Posterior cingulate gyrus (tissue), 11 donors: ENCODE measurements at places on chromosomes 5 and 9.

DNA sequence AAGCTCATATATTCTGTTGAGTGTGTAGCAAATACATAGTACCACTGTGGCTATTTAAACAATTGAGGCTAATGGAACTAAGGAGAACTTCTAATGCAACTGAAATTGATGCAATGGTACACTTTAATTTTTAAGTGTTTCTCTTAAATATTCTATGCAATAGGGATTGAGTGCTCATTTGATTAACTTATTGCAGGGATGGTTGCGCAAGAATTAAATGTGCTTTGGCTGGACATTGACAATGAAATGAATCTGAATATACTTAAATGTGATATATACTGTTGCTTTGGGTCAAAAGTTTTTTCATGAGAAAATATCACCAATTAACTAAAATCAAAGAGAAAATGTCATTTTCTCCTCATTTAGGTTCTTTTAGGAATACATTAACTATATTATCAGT lies 227.1 kb downstream of the ARL15 start:
- no peak for DNase-seq

DNA sequence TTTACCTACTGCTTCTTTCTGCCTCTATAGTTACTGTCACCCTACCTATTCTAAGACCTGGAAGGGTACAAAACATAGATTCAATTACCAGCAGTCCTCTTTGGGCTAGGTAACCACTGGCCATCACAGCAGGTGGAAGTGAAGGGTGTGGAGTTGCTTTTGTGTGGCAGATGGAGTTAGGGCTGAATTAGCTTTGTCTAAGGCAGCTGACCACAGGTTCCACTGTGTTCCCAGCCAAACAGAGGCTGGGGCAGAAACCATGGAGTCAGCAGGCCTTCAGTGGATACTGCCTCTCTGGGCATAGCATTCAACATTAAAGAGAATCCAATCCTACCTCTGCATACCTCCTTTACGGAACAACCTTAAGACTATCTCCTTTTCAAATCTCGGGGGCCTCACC lies 254.2 kb downstream of the RFX3 start:
- DNase-seq: no peak

- DNase-seq: no peak
Measured at GRCh38 chr9:131056781-131057506, 39.4 kb upstream of the AIF1L start.

DNA sequence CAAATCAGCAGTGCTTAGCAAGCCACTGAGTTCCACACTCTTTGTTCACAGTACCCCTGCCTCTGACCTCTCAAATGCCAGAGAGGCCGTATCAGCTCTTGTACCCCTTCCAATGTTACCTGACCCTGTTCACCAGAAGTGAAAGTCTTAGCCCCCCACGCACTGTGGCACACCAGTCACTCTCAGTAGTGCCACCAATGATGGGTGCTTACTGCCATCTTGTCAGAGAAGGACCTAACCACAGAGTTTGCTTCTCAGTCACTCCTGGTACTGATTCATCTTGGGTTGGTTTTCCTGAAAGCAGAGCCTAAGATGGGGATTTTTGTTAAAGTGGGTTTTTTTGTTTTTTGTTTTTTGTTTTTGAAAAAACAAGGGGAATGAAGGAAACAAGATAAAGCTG lies 28.8 kb upstream of the PANK3 start:
- no peak for DNase-seq

- no peak for DNase-seq
Measured at GRCh38 chr5:59189472-59190244, 606.8 kb downstream of the RAB3C start.

DNA sequence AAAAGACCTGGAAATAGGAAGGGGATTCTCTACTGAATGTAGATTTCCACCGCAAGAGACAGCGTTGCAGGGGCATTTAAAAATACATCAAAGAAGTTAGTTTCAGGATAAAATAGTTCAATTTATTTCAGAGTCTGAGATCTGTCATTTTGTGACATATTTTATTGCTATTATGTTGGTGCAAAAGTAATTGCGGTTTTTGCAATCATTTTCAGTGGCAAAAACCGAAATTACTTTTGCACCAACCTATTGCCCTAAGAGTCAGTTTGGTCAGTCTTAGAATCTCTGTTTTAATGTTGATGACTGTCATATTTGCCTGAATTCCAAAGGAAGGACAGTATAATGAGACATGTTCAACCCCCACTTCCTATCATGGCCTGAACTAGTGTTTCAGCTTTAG lies 219.5 kb upstream of the CDH10 start:
- DNase-seq: no peak

DNA sequence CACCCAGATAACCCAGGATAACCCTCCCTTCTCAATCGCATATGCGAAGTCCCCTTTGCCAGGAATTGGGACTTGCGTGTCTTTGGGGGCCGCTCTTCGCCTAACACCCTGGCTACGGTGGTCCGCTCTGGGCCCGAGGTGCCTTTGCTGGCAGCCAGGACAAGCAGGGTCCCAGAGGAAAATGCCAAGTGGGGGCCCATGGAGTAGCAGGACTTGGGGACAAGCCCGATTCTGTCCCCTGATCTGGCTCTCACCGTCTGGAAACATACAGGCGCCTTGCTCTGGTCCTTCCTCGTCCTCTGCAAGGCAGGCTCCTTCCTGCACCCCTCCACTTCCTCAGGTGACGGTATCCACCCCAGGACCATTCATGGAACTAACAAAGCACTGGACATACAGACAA lies 78.1 kb upstream of the UNC5A start:
- no peak for DNase-seq

DNA sequence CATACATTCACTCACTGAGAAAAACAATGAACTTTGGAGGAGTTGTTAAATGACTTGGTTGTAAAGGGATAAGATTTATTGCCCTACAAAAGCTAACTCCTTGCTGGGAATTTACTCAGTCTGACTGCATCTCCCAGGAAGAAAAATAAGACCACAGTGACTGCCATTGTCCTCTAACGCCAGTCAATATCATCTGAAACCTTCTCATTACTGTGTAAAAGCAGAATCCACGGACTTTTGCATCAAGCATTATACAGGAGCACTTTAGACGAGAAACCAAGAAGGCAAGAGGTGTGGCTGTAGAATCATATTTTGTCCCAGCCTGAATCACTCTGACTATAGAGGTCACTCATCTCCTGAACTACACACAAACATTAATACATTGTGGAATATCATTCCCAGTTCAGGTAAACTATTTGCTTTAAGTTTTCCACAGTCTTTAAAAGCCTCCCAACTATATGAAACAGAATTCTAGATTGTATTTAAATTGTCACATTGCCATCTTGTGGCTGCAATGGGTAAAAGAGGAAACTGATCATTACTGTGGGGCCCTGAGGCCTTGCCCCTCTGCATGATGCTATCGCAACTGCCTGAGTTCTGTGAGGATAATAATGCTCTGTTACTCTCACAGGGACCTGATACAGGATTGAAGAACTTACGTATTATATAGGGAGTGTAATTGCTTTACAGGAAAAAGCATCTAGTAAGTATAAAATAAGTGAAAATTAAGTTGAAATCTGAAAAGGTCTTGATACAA lies 142.9 kb downstream of the SLCO4C1 start:
- DNase-seq: no peak

GRCh38 chr5:53008751-53009150 lies 19.6 kb downstream of the ITGA2 start:
- no peak for DNase-seq

GRCh38 chr5:170590566-170590965 lies 86.7 kb downstream of the KCNIP1 start:
- DNase-seq: no peak

GRCh38 chr5:116564312-116564711 lies 10.3 kb downstream of the SEMA6A start:
- no peak for DNase-seq

GRCh38 chr5:83149671-83150070 lies 72.3 kb downstream of the XRCC4 start:
- no peak for DNase-seq

- DNase-seq: no peak
Measured at GRCh38 chr9:104575456-104575855, 6.5 kb downstream of the OR13C8 start.

DNA sequence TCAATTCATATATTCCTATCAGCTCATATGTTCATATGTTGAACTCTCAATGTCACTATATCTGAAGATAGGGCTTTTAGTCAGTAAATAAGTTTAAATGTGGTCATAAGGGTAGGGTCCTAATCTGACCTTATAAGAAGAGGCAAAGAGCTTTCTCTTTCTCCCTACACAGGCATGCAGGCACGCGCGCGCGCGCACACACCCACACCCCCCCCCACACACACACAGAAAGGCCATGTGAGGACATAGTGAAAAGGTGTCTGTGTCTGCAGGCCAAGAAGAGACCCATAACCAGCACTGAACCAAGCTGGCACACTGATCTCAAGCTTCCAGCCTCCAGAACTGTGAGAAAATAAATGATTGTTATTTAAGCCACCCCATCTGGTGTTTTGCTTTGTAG lies 76.0 kb downstream of the PDE4D start:
- no peak for DNase-seq

- no peak for DNase-seq
Measured at GRCh38 chr9:78599926-78600325, 303.0 kb downstream of the PSAT1 start.

- DNase-seq: no peak
Measured at GRCh38 chr5:76269259-76269931, 133.7 kb upstream of the IQGAP2 start.

DNA sequence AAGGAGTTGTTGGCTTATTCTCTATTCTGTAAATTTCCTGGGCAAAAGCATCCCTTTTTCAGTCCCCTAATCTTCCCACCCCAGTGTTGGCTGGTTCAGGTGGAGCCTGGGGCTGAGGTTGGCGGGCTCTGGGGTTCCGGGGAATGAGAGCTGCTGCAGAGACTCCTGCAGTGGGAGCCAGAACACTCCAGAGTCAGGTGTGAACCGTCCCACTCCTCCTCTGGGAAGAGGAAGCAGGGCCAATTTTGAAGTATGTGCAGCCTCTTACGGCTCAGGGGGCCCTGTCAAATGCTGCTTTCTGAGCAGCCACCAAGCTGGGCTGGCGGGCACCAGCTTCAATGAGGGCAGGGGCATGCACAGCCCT lies 42.8 kb downstream of the JADE2 start:
- DNase-seq: no peak

GRCh38 chr5:149264439-149265067 lies 7.1 kb upstream of the AFAP1L1 start:
- DNase-seq: no peak

GRCh38 chr5:180198208-180198607 lies 10.8 kb downstream of the RASGEF1C start:
- DNase-seq: no peak

GRCh38 chr5:171571663-171572062 lies 152.2 kb downstream of the FGF18 start:
- no peak for DNase-seq

GRCh38 chr5:116577064-116577788 lies 2.6 kb upstream of the SEMA6A start:
- DNase-seq: no peak

GRCh38 chr9:37082214-37082765 lies 38.1 kb upstream of the ZCCHC7 start:
- no peak for DNase-seq

GRCh38 chr5:66518753-66519152 lies 77.4 kb upstream of the MAST4 start:
- DNase-seq: no peak

- DNase-seq: no peak
Measured at GRCh38 chr9:5612185-5612530, 16.7 kb upstream of the RIC1 start.

DNA sequence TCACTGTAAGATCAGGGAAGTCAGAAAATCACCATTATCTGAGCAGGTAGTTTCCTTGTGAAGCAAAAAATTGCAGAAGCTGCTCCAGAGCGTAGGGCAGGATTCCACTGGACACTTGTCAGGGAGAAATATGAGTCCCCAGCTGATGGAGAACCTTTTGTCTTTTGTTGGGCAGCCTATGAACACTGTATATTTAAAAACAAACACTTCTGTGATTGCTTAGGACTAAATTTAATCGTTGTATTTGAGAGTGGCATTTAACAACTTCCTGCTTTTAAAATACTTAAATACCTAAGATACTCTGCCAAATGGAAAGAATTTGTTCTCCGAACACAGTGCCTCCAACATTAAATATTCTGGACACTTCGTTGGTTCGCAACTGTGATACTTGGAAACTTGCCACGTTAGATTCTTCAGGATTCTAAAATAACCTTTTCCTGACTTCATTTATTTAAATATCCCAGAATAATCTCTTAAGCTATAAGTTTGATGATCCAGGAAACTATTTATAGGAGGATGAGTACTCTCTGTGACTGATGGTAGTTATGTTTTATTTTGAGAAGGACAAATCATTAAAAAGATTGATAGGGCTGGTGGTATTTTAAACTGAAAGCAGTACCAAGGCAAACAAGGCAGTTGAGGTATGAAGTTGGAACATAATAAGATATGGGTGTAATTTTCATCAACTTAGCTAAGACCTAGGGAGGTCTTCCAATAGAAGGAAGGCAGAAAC lies 2.7 kb upstream of the HSPA4 start:
- no peak for DNase-seq

- no peak for DNase-seq
Measured at GRCh38 chr5:56170557-56170956, 62.6 kb downstream of the ANKRD55 start.

DNA sequence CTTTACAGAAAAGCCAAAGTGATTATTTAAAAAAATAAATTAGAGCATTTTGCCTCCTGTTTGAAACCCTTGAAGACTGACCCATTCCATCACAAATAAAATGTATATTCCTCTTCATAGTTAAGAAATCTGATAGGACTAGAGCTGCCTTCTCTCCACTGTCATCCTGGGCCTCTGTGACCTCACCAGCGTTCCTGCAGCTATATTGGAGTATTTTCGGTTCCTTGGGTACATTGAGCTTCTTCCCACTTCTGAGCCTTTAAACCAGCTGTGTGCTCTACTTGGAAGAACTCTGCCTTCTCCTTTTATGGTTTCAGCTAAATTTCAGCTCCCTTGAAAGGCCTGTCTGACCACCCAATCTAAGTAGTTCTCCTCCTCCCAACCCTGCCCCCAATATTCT lies 99.1 kb upstream of the ABCA1 start:
- DNase-seq: no peak
